Activated CD4-positive, alpha-beta memory T cell treated with anti-CD3 and anti-CD28 coated beads for 36 hours (primary cell): ENCODE measurements at places on chromosomes 11 and 22. TPM values are rescaled to one million over a fixed set of nuclear protein-coding genes. Genes with fewer than 3 reads are reported as not detected.

- H3K27me3 ChIP-seq: peaks cover 7% of the 10 kb centered on the region
- no peak for DNase-seq
- H3K4me3 ChIP-seq: peak overlapping the region; percentile 12
- H3K4me1 ChIP-seq: peaks cover 7% of the 10 kb centered on the region
- H3K27ac ChIP-seq: no peak overlapping the region
- H3K36me3 ChIP-seq: no peaks in the 10 kb centered on the region
Measured at GRCh38 chr11:68314203-68315170, 2.1 kb downstream of the LRP5 start.

GRCh38 chr11:43067681-43068080 lies 244.1 kb upstream of the API5 start:
- no peak overlapping the region for H3K4me3 ChIP-seq
- no peak for DNase-seq
- H3K27ac ChIP-seq: no peak overlapping the region
- H3K36me3 ChIP-seq: no peaks in the 10 kb centered on the region

DNA sequence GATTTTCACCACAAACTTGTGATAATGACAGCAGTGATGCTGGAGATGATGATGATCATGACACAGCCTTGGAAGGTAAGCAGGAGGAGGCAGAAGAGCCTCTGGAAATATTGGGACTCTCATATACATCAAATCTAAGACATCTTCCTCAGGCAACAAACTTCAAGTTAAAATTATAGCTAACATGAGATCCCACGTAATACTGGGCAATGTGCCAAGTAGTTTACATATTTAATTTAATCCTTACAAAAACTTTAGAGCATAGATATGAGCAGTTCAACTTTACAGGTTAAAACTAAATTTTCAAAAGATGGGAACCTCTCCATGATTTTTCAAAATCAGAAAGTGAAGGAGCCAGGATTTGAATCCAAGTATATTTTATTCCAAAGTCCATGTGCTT lies 19.0 kb downstream of the OR52B2 start:
- DNase-seq: no peak
- no peak overlapping the region for H3K27ac ChIP-seq
- no peak overlapping the region for H3K4me3 ChIP-seq
- H3K36me3 ChIP-seq: no peaks in the 10 kb centered on the region
- H3K27me3 ChIP-seq: peaks cover 2% of the 10 kb centered on the region

DNA sequence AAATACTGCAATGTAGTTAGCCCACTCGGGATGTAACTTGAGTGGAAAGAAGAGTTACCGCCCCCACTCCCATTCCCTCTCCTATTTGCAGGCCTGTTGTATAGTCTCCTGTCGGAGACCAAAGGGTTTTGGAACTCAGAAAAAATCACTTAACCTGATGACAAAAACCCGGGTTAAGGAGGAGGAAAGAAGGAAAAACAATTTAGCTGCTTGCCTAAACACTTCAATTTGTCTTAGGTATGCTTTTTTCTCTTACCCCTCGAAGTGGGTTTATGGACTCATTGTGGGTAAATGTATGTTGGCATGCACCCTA lies 2.2 kb downstream of the YAP1 start:
- no peak overlapping the region for H3K27ac ChIP-seq
- H3K4me1 ChIP-seq: peaks cover 9% of the 10 kb centered on the region
- H3K36me3 ChIP-seq: no peaks in the 10 kb centered on the region
- no peak overlapping the region for H3K4me3 ChIP-seq

- peaks cover 37% of the 10 kb centered on the region for H3K4me1 ChIP-seq
- DNase-seq: no peak
- H3K36me3 ChIP-seq: no peaks in the 10 kb centered on the region
- no peak overlapping the region for H3K4me3 ChIP-seq
- no peaks in the 10 kb centered on the region for H3K27me3 ChIP-seq
- peak overlapping the region; percentile 71 for H3K27ac ChIP-seq
Measured at GRCh38 chr11:47863189-47863897, 15.2 kb upstream of the NUP160 start.

DNA sequence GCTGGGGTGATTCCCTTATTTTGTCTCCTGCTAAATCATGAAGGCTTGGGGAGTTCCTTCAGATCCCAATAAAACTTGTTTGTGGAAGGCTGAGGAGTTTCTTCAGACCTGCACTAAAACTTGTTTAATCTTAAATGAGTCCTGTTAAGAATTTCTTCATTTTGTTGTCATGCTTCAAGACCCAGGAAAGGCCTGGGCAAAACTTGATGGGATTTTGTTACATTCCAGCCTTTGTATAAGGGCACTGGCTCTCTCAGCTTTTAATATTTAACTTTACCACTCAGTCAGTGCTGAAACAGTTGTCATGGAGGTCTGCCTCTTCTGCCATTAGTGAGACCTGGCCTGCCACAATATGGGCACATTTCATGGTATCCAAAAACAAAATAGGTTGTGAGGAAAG lies 699.0 kb downstream of the ETS1 start:
- H3K27me3 ChIP-seq: peaks cover 6% of the 10 kb centered on the region
- H3K36me3 ChIP-seq: no peaks in the 10 kb centered on the region
- no peaks in the 10 kb centered on the region for H3K4me1 ChIP-seq
- DNase-seq: no peak

- no peak overlapping the region for H3K27ac ChIP-seq
- no peak overlapping the region for H3K4me3 ChIP-seq
- H3K27me3 ChIP-seq: peaks cover 19% of the 10 kb centered on the region
- DNase-seq: no peak
- no peaks in the 10 kb centered on the region for H3K36me3 ChIP-seq
Measured at GRCh38 chr11:13117344-13117743, 108.2 kb downstream of the RASSF10 start.

GRCh38 chr22:23569716-23570115 lies 10.4 kb downstream of the IGLL1 start:
- DNase-seq: no peak
- H3K27me3 ChIP-seq: peaks cover 17% of the 10 kb centered on the region
- H3K4me1 ChIP-seq: peaks cover 9% of the 10 kb centered on the region
- H3K4me3 ChIP-seq: no peak overlapping the region
- no peak overlapping the region for H3K27ac ChIP-seq

DNA sequence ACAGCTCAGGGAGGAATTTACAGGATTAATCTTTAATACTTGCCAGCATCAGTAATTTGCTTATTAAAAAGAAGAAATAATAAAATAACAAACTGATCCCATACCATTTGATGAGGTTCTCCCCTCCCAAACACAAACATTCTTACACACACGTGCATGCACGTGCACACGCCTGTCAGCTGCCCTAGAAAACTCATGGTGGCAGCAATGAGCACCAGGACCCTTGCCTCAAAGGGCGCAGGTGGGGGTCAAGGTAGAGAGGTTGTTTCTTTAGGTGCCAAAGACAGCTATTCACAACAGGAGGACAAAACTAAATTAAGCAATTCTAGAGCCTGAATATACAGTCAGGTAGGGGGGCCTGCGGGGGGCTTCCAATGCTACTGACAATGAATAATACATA lies 219.3 kb downstream of the BUD13 start:
- H3K4me1 ChIP-seq: no peaks in the 10 kb centered on the region
- no peak for DNase-seq
- no peak overlapping the region for H3K27ac ChIP-seq
- no peak overlapping the region for H3K4me3 ChIP-seq
- H3K36me3 ChIP-seq: no peaks in the 10 kb centered on the region

GRCh38 chr11:111602865-111603610 lies 789 bp downstream of the SIK2 start:
- H3K27ac ChIP-seq: peak overlapping the region; percentile 73
- no peaks in the 10 kb centered on the region for H3K36me3 ChIP-seq
- peak overlapping the region; percentile 91 for H3K4me3 ChIP-seq
- no peaks in the 10 kb centered on the region for H3K27me3 ChIP-seq
- H3K4me1 ChIP-seq: peaks cover 30% of the 10 kb centered on the region
- no peak for DNase-seq

DNA sequence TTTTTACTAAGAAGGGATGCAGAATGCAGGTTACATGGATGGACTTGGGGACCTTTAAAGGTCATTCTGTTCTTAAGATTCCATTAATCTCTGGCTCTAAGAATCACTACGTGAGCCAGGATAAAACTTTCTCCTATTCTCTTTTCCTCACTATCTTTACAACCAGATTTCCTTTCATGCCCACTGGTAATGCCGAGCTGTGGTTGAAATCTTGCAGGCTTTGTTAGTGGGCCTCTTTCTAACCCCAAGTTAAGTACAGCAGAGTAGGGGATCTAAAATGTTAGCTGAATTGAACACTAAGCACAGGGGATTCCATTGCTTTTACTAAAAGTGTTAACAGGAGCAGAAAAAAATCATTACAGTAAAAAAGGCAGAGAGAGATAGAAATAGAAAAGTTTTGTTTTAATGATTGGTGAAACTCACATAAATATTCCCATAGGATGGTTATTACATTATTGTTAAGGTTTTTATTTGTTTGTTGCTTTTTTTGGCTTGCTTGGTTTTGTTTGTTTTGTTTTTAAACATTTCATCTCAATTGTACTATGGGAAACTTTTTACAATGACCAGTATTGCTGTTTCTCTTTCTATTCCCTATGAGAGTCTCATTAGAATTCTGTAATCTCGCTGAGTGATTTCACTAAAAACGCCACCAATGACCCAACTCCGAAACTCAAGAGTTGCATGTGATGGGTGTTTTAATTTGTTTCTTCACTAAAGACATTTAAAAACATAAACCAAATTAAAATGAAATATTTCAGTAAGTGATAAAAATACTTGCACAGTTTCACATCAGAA lies 54.1 kb upstream of the HTATIP2 start:
- H3K27me3 ChIP-seq: peaks cover 5% of the 10 kb centered on the region
- no peak overlapping the region for H3K27ac ChIP-seq
- H3K4me3 ChIP-seq: no peak overlapping the region
- no peaks in the 10 kb centered on the region for H3K4me1 ChIP-seq
- DNase-seq: no peak
- no peaks in the 10 kb centered on the region for H3K36me3 ChIP-seq

- no peaks in the 10 kb centered on the region for H3K4me1 ChIP-seq
- H3K4me3 ChIP-seq: no peak overlapping the region
- DNase-seq: peak; percentile 54
- peaks cover 2% of the 10 kb centered on the region for H3K36me3 ChIP-seq
Measured at GRCh38 chr22:39135092-39135896, 17.2 kb downstream of the CBX7 start.

- no peaks in the 10 kb centered on the region for H3K36me3 ChIP-seq
- no peaks in the 10 kb centered on the region for H3K27me3 ChIP-seq
- H3K27ac ChIP-seq: no peak overlapping the region
- no peaks in the 10 kb centered on the region for H3K4me1 ChIP-seq
- H3K4me3 ChIP-seq: no peak overlapping the region
Measured at GRCh38 chr11:23151819-23152218, 291.5 kb upstream of the CCDC179 start.

GRCh38 chr11:123654566-123655081 lies at the start of gene SCN3B:
TSS of gene SCN3B (minus strand) at chr11:123654624. CDS start at chr11:123653801, 823 bp downstream.
- H3K4me1 ChIP-seq: peaks cover 12% of the 10 kb centered on the region
- peak; percentile 15 for DNase-seq
- no peak within 1 kb of the TSS for H3K27ac ChIP-seq
- H3K27me3 ChIP-seq: peaks cover 35% of the 10 kb centered on the region
- H3K36me3 ChIP-seq: no peaks in the 10 kb centered on the region
- H3K4me3 ChIP-seq: peak within 1 kb of the TSS; percentile 44

DNA sequence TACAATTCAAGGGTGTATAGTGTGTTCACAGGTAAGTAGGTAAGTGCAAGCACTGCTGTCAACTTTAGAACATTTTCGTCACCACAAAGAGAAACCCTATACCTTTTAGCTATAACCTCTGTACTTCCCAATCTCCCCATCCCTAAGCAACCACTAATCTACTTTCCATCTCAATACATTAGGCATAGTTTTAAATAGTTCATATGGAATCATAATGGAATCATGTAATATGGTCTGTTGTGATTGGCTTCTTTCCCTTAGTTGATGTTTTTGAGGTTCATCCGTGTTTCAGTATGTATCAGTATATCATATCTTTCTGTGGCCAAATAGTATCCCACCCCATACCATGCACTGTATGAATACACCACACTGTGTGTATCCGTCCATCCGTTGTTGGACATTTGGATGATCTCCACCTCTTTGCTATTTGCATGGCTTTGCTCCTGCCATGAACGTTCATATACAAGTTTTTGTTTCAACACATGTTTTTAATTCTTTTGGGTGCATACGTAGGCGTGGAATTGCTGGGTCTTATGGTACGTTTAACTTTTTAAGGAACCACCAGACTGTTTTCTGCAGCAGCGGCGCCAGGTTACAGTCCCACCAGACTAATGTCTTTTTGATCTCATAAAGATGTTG lies 27.7 kb upstream of the OPCML start:
- H3K36me3 ChIP-seq: no peaks in the 10 kb centered on the region
- no peak overlapping the region for H3K4me3 ChIP-seq
- no peaks in the 10 kb centered on the region for H3K4me1 ChIP-seq
- no peak for DNase-seq
- H3K27ac ChIP-seq: no peak overlapping the region

GRCh38 chr11:66333220-66333877 lies 2.9 kb downstream of the RIN1 start:
- no peak overlapping the region for H3K4me3 ChIP-seq
- H3K27me3 ChIP-seq: no peaks in the 10 kb centered on the region
- no peak overlapping the region for H3K27ac ChIP-seq

POGLUT3 gene
- total RNA-seq: 9.9 TPM

DCHS1 gene
- total RNA-seq: 0.90 TPM

DBX1 gene
- not detected for total RNA-seq

MEI1 gene
- total RNA-seq: 52.3 TPM

MRGPRX4 gene
- total RNA-seq: not detected

SAA2 gene
- not detected for total RNA-seq
